ENCODE measurements at places on chromosomes 16 and 17. TPM values are rescaled to one million over a fixed set of nuclear protein-coding genes. Genes with fewer than 3 reads are reported as not detected.

GRCh38 chr16:81204798-81205680 is 33.5 kb upstream of the BCO1 start:
- DNase-seq: peak; percentile 62

DNA sequence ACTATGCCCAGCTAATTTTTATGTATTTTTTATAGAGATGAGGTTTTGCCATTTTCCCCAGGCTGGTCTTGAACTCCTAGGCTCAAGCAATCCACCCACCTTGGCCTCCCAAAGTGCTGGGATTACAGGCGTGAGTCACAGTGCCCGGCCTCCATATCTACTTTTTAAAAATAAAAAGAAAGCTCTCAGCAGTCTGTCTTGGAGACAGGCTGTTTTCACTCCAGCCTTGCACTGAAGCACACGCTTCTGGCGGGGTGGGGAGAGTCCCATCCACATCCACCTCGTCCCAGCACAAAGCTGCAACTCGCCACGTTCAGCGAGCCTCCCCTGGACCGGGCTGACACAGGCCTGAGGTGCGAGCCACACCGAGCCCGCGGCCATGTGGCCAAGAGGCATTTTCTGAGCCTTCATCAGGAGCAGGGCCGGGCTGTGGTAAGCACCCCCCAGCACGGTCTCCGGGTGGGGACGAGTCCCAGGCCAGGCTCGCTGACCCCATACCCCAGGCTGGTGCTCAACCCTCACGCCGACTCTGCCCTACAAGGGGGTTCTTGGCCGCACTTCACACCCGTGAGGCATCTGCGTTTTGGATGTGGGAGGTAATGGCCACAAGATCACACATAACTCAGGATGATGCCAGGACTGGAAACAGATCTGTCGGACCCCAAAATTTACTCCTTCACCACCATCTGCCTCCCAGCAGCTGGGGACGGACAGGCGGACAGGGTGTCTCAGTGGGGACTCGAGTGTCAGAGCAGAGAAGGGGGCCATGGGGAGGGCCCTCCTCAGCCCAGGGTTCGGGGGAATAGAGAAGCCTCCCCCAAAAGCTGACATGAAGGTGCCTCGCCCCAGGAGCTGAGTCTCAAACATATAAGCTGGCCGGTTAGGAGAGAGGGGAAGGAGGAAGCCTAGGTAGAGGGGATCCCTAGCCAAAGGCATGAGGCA is 28.6 kb downstream of the TBC1D16 start:
- no peak for DNase-seq

SLC13A2 gene
- not detected for polyA plus RNA-seq

DNA sequence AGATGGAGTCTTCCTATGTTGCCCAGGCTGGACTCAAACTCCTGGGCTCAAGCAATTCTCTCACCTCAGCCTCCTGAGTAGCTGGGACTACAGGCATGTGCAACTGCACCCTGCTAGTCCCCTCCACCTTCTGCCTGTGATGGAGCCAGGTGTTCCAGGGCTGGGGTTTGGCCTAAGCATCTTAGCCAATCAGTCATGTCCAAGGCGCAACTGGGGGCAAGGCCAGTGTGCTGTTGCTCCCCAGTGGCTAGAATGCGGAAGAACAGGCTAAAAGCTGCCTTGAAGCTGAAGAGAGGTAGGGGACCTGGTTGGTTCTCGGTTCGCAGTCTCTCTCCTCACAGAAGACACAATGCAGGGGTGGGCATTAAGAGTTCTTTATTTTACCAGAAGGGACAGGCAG is 18.6 kb downstream of the FLOT2 start:
- DNase-seq: peak; percentile 52

DNA sequence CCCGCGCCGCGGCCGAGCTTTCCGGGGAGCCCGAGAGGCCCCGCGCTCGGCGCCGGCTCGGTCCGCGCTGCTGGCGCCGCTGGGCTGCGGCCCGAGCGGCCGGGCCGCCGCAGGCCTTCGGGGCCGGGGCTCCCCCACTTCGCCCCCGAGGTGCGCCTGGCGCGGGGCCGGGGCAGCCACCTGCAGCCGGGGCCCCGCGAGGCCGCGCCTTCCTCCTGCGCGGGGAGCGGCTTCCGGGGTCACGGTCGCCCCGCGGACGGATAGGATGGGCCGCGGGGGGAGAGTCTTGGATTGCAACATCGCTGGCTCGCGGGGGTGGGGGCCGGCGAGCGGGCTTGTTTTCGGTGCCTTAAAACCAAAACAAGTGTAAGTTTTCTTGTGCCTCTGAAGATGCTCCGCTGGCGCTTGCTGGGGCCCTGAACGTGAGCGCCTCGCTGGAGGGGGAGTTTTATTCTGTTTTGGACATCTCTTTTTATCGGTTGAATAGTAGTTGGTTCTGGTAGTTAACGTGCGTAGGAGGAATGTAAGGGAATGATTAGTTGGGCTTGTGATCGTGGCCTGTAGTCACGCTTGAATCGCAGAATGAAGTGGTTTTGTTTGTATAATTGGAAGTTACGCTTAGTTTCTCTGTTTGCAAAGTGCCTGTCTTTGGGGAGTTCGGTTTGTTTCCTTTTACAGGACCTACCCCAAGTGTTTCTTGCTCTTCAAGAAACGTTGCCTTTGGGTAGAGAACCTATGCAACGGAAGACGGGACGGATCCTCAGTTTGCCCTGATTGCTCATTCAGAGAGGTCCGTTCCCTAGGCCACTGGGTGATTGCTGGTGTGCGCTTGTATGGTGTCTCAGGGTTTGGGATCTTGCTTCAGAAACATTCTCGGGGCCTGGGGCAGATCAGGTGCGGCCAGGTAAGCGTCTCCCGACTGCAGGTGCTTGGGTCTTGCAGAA is 724 bp downstream of the UBE2I start:
- DNase-seq: peak; percentile 67

SLC12A3 gene
- polyA plus RNA-seq: not detected

ERN1 gene
- polyA plus RNA-seq: 6.9 TPM

- no peak for DNase-seq
These were observed 220.0 kb downstream of the IRX3 start for GRCh38 chr16:54066451-54067105.

POLR3K gene
- polyA plus RNA-seq: 54.5 TPM

PCGF2 gene
- polyA plus RNA-seq: 39.8 TPM

DNA sequence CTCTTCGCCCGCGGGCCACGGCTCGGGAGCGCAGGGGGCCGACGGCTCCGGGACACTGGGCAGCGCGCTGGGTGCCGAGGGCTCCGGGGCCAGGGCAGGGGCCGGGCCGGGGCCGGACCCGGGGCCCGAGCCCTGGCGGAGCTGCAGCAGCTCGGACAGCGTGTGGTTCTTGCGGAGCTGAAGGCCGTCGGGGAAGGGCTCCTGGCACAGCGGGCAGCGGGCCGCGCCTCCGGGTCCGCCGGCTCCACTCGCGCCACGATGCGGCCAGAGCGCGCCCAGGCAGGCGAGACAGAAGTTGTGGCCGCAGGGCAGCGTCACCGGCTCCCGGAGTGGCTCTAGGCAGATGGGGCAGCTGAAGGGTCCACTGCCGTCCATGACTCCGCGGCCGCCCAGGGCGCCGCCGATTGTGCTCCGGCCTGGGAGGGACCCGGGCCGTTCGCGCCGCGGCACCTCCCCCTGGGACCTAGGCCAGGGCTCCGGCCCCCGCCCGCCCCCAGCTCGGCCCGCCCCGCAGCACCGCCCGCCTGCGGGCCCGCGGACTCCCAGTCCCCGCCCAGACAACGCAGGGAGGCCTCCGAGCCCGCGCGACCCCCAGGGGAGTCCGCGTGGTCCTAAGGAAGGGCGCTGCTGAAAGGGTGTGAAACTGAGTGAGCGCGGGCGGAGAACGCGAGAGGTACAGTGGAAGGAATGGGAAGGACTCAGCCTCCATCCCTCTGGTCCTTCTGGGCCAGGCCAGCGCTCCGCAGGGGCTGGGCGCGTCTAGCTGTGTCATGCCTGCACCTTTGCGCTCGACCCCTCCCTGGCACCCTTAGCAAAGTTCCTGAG is at the start of gene TRIM47:
Gene TRIM47 (minus strand): TSS at position 408 of the 825 bp plus-strand sequence. CDS start 33 bp downstream, at position 375.
- peak; percentile 81 for DNase-seq

DNA sequence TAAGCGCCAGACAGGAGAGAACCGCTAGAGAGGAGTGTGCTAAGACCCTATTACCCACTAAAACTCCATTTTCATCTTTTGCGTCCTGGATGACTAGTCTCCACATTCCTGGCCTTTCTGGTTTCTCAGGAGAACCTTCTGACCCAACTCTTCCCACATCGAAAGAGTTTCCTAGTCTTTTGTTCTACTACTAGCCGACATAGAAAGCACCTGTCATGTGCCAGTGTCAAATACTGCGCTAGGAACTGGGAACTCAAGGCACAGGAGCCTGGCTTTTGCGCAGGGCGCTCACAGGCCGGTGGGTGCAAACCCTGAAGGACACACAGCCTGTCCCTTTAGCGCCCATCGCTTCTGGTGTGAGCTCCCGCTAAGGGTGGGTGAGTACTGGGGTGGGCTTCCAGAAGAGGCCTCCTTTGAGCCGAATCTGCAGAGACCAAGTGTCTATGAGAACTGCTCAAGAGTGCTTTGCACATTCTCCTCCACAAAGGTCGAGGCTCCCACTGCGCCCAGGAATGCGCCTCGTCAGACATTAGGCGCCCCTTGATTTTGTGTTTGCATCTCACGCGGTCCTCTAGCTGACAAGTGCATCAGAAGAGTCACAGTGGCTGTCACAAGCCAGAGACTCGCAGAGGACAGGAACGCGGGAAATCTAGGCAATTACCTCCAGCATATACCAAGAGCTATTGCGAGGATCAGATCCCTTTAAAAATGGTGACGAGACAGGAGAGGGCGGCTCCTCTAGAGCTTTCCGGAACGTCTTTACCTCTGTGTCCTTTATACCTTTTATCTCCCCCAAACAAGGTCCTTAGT is 2.0 kb upstream of the PSMB3 start:
- DNase-seq: no peak

DNA sequence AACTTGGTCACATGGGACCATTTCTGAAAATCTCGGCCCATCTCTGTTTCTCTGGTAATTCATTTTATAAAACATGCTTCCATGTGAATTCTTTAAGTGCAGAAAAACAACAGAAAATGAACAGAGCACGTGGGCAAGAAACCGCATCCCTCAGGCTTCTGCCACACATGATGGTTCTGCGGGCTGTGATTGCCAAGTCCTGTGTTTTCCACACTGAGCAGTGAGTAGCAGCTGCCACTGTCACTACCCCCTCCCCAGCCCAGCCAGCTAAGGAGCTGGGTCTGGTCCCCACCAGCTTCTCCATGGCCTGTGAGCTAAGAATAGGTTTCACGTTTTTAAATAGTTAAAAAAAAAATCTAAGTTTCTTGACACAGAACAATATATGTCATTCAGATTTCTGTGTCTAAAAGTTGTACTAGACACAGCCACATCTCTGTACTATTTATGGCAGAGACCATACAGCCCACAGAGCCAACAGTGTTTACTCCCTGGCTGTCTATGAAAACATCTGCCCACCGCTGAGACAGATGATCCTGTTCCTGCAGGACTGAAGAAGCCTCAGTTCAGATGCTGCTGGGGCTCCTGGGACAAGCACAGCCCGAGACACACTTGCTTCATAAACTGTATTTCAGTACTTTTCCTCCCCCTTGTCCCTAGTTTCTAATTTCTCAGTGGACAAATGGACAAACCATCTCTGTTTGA is 41.5 kb downstream of the USP22 start:
- DNase-seq: no peak

- no peak for DNase-seq
These were observed 14.2 kb upstream of the ADCY7 start for GRCh38 chr16:50252082-50252611.

DNA sequence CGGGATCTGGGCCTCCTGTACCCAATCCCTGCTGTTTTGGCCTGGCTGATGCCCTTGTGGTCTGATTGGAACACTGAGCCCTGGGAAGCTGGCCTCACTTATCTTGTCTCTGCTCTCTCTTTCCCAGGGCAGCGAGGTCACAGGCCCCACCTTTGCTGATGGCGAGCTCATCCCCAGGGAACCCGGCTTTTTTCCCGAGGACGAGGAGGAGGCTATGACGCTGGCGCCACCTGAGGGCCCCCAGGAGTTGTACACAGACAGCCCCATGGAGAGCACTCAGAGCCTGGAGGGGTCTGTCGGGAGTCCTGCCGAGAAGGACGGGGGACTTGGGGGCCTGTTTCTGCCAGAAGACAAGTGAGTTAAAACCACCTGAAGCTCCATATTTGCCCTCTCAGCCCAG is 126.0 kb downstream of the RAB11FIP4 start:
- DNase-seq: peak; percentile 80

STAT5A gene
- 1.4 TPM for polyA plus RNA-seq

- DNase-seq: no peak
These were observed 6.6 kb upstream of the ATP6V0C start for GRCh38 chr16:2507052-2507659.

GRCh38 chr16:15513156-15513555 is 78.8 kb downstream of the BMERB1 start:
- no peak for DNase-seq

STH gene
- not detected for polyA plus RNA-seq

NQO1 gene
- polyA plus RNA-seq: 152 TPM

GRCh38 chr17:19646788-19647696 is 1.5 kb upstream of the ALDH3A2 start:
- no peak for DNase-seq

DNA sequence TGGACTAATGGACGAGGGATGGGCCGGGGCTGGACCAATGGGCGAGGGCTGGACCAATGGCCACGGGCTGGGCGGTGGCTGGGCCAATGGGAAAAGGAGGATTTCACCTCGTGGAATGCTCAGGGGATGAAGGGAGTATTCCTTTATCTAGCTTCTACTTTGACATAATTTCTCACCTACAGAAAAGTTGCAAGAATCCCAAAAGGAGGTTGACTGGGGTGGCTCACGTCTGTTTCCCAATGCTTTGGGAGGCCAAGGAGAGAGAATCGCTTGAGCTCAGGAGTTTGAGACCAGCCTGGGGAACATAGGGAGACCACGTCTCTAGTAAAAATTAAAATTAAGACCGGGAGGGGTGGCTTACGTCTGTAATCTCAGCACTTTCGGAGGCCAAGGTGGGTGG is 5.7 kb upstream of the FLYWCH1 start:
- no peak for DNase-seq

GRCh38 chr17:76879691-76880090 is 11.5 kb downstream of the MGAT5B start:
- no peak for DNase-seq

- no peak for DNase-seq
These were observed 104.5 kb downstream of the RMI2 start for GRCh38 chr16:11449716-11450115.

SLC25A11 gene
- polyA plus RNA-seq: 82.8 TPM

DNA sequence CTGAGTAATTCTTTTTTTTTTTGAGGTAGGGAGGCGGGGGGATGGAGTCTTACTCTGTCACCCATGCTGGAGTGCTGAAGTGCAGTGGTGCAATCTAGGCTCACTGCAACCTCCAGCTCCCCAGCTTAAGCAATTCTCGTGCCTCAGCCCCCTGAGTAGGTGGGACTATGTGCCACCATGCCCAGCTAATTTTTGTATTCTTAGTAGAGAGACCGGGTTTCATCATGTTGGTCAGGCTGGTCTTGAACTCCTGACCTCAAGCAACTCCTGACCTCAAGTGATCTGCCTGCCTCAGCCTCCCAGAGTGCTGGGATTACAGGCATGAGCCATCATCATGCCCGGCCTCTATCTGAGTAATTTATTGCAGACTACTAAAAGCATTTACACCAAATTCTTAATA is 19.4 kb downstream of the KPNB1 start:
- no peak for DNase-seq

PIPOX gene
- 0.31 TPM for polyA plus RNA-seq

DNA sequence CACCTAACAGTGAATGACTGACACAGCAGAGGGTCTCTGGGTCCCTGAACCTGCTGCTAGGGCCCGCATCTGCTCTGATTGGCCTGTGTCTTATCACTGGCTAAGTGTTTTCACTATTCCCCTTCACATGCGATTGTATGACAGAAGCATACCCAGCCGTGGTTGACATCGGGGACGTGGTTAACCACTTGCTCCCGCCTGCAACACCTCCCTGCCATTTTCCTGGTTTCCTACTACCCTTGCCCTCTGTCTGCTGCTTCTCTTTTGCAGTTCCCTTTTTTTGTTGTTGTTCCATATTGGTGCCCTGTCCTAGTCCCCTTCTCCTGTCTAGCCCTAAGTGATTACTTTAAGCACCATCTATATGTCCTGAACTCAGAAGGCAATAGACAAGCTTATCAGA is 177.0 kb downstream of the RGS9 start:
- DNase-seq: no peak

All from SK-N-SH (cell line).